ENCODE measurements at places on chromosomes 11 and 22.
A peak's percentile ranks its signal among the peaks of the same experiment; 100 is the strongest.

GRCh38 chr22:39244136-39244495, 666 bp downstream of the PDGFB start:
- no peak for DNase-seq

DNA sequence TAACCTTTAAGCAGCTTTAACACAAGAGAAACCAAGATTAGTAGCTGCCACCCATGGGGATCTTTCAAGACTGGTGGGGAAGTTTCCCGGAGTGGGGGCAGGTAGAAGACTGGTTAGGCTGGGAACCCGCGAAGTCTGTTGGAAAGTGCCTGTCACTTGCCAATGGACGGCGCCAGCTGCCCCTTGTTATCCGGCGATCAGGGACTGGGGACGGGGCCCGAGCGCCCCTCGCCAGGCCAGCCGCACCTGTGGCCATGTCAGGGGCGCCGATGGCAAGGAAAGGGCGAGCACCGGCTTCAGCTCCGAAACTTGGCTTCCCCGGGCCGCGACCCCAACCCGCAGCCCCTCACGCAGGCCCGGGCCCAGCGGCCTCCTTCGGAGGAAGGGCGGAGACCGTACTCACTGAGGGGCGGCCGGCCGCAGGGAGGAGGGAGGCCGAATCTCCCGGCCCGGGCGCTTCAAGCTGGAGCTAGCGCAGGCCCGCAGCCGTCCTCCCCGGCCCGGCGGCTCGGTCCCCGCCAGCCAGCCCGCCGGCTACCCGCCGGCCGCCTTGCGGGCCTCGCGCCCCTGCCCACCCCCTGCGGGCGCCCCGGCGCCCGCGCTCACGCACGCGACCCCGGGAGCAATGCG, 539 bp downstream of the EIF4ENIF1 start:
- DNase-seq: no peak

GRCh38 chr22:42399315-42400271, 32.6 kb downstream of the NFAM1 start:
- DNase-seq: no peak

DNA sequence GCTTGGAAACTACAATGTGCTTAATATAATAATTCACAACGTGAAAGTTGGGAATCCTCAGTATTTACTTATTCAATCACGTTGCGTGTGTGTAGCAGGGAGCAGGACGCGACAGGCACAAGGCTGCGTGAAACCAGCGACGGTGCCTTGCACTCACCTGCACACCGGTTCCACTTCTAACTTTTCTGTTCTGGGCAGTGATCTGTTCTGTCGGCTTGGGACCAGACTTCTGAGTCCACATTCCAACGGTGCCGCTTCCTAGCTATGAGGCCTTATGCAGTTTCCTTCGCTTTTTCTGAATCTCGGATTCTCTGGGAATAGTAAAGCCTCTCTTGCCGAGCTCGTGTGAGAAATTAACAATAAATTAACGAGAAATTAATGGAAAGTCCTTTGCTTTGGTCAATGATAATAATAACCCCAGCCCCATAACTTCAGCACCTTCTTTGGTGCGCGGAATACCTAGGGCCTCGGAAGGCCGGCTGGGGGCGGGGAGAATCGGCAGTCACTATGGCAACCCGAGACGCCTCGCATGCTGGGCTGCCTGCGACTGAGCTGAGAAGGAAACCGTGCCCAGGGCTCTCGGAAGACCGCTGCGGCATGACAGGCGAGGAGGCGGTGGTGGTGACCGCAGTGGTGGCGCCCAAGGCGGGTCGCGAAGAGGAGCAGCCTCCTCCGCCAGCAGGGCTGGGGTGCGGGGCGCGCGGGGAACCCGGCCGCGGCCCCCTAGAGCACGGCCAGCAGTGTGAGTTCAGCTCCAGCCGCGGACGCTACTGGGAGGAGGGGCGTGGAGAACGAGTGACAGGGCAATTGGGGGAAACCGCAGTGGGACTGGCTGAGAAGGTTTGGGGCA, at the start of gene C11orf97:
C11orf97 (plus strand) TSS at position 530 of the 850 bp plus-strand sequence; CDS start at position 598, 68 bp downstream.
- DNase-seq: peak; percentile 32

DNA sequence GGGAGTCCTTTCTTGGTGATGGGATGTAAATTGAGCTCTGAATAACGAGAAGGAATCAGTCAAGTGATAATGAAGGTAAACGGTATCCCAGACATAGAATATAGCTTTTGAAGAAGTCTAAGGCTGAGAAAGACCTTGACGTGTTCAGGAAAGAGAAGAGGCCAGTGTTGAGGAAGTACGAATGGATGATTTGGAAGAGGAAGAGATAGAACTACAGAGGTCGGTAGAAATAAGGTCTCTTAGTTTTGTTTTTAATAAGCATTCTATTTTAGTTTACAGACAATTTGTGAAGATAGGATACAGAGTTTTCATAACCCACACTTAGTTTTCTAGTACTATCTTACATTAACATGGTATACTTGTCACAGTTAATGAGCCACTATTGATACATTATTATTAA, 1598.1 kb downstream of the FAM181B start:
- no peak for DNase-seq

GRCh38 chr22:37218771-37219411, 6.6 kb upstream of the SSTR3 start:
- DNase-seq: no peak

- DNase-seq: no peak
Observed at GRCh38 chr11:100515087-100515486, 172.0 kb upstream of the ARHGAP42 start.

DNA sequence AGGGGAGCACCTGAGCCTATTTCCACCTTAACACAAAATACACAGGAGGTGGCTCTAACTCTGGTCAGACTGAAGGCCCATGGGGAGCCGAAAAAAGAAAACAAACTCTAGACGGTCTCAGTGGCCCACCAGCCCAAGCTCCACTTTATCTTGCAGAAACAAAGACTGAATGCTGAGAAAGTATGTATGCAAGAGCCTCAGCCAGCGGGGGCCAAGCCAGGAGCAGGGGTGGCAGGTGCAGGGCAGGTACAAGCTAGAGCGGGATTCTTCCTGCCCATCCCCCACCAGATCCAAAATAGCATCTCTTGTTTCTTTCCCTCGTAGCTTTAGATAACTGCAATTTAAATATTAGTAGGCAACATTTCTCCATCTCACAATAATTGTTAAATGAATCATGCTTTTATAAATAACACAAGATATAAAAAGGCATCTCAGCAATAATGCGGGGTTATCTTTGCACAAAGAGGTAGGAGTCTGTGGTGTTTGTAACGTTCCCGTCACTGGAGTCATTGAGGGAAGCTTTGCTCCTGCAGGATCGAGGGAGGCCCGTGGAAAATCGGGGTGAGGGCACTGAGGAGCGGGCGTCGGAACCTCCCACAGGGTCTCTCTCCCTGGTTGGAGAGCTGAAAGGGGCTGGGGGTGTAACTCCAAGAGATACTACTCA, 418.0 kb downstream of the SHANK2 start:
- DNase-seq: no peak

GRCh38 chr11:2810411-2811205, 75.0 kb downstream of the CDKN1C start:
- no peak for DNase-seq

- no peak for DNase-seq
Observed at GRCh38 chr11:128707681-128708080, 13.8 kb downstream of the FLI1 start.

DNA sequence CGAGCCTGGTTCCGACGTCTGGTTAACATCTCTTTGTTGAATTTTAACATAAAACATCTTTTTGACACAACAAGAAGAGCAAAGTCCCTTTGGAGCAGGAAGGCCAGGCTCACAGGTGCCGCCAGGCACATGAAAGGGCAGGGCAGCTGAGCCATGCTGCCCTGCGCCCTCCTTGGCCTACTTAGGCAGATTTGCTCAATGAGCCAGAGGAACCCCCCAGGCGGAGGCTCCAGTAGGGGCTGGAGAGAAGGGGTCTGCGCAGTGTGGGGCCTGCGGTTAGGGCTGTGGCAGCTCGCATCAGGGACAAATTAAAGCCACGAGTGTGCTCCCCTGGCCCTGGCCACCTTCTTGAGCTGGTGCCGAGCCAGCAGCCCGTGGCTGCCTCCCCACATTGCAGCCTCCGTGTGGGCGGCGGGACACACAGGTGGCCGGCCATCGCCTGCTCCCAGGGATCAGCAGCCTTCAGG, 9.9 kb upstream of the SLC22A12 start:
- no peak for DNase-seq

- no peak for DNase-seq
Observed at GRCh38 chr11:132782102-132782501, 750.2 kb downstream of the OPCML start.

DNA sequence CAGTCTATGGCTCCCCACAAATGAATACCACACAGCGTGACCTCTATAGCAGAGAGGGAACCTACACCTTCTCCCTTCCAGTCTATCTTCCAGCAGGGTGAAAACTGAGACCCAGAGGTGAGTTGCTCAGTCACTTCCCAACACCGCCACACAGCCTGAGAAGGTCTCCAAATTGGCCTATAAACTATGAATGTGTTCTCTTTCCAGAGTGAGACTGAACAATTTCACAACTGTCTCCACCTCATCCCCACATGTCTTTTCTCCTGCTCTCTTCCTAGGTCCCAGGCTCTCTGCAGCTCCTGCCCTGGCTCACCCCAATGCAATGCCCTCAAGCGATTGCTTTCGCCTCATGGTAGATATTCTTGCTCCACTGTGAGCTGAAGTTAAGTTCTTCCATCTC, 14.0 kb downstream of the CLMP start:
- no peak for DNase-seq

GRCh38 chr11:68798221-68798813, 43.4 kb downstream of the CPT1A start:
- no peak for DNase-seq

GRCh38 chr11:86172894-86173293, 71.7 kb upstream of the EED start:
- no peak for DNase-seq

- DNase-seq: no peak
Observed at GRCh38 chr11:22957786-22958185, 97.5 kb upstream of the CCDC179 start.

DNA sequence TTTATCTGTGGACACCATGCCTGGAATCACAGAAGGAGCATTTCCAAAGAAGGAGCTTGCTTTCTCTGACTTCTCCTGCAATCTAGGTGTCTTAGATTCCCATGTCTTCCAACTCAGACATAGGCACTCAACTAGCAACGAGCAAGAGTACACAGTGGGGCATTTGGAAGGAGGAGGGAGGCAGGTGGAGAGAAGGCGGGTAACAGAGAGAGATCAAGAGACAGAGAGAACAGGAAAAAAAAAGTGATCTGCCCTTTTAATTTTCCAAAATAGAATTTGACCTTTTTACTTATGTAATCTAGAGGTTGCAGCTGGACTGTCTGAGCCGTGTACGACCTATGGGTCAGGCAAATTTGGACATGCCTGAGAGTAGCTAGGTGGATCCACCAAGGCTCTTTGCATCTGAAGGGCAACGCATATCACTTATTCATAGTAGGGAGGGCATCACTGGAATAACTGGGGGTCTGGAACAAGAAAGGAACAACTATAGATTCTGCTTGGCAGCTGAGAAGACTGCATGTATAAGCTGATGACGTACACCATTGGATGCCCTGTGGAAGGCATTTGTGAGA, 37.3 kb upstream of the POGLUT3 start:
- DNase-seq: no peak

GRCh38 chr11:379205-380094, 10.2 kb downstream of the B4GALNT4 start:
- DNase-seq: no peak

GRCh38 chr11:60214386-60214785, 28.6 kb downstream of the MS4A4E start:
- DNase-seq: no peak

DNA sequence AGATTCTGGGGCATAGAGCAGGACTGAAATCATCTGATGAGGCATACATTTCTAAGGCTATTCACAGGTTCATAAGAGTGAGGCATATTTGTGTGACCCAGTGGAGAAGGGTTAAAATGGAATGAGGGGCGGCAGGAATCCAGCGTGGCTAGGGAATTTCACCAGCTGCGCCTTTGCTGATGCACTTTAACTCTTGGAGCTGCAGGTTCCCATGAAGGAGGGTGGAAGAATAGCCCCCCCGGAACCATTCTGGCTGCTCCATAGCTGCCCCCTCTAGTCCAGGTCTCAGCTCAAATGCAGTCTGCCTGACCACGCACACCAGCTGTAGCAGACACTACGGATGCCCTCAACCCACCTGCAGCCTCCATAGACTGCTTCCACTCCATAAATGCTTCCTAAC, 31.5 kb downstream of the TENM4 start:
- DNase-seq: no peak

- DNase-seq: no peak
Observed at GRCh38 chr11:47136327-47136726, 40.4 kb downstream of the ARFGAP2 start.

DNA sequence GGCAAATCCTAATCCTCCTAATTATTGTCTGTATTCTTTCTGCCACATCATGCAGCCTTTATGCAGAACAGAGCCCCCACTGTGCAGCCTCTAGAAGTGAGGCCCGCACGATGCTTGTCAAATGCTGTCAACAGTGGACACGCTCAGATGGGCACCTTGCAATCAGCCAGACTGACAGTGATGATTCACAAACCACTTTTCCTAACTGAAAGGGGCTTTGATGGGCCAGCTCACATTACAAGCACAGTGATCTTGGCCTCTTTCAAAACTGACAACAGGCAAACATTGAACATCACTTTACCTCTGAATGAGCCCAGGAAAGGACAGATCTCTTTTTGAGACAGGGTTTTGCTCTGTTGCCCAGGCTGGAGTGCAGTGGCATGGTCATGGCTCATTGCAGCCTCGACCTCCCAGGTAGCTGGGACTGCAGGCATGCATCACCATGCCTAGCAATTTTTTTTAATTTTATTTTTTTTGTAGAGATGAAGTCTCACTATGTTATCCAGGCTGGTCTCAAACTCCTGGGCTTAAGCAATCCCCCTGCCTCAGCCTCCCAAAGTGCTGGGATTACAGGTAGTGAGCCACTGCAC, 18.0 kb upstream of the E2F8 start:
- no peak for DNase-seq

DNA sequence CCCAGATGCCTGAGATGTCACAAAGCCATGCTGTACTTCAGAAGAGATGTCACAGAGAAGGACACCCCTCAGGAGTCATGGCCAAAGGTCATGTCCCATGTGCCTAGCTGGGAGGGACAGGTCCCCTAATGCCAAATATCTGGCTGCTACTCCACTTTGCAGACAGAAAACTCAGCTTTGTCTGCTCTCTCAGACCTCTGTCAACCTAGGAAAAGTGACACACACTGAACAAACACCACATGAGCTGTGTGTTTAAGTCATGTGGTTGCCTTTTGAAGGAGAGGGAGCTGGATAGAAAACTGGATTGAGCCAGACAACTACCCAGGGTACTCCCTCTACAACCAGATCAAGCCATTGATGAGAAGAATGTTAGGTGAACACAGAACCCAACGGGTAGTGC, 3.5 kb downstream of the TRIM66 start:
- no peak for DNase-seq

- DNase-seq: no peak
Observed at GRCh38 chr22:42910221-42910942, 53.3 kb upstream of the ARFGAP3 start.

DNA sequence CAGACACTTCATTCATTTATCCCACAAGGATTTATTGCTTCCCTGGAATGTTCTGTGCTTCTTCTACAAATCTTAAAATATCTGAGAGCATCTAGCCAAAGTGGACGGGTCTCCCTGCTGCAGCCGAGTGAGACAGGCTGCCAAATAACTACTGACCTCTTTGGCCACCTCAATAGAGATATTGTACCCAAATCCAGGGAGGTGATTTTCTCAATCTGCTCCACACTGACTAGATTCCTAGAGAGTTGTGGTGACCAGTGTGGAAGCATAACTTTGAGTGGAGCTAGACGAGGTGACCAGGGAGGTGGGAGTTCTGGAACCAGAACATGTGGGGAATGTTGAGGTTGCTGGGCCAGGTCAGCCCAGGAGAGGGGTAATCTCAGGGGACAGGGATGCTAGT, 77.5 kb downstream of the THAP12 start:
- DNase-seq: no peak
